ENCODE measurements at places on chromosomes 13 and 19.

GRCh38 chr13:83773961-83774360 is 108.3 kb downstream of the SLITRK1 start:
- no peak for DNase-seq

- no peak for DNase-seq
Observed at GRCh38 chr13:28558567-28558966, 63.6 kb upstream of the FLT1 start.

- no peak for DNase-seq
Observed at GRCh38 chr13:27619728-27620376, 477 bp downstream of the LNX2 start.

DNA sequence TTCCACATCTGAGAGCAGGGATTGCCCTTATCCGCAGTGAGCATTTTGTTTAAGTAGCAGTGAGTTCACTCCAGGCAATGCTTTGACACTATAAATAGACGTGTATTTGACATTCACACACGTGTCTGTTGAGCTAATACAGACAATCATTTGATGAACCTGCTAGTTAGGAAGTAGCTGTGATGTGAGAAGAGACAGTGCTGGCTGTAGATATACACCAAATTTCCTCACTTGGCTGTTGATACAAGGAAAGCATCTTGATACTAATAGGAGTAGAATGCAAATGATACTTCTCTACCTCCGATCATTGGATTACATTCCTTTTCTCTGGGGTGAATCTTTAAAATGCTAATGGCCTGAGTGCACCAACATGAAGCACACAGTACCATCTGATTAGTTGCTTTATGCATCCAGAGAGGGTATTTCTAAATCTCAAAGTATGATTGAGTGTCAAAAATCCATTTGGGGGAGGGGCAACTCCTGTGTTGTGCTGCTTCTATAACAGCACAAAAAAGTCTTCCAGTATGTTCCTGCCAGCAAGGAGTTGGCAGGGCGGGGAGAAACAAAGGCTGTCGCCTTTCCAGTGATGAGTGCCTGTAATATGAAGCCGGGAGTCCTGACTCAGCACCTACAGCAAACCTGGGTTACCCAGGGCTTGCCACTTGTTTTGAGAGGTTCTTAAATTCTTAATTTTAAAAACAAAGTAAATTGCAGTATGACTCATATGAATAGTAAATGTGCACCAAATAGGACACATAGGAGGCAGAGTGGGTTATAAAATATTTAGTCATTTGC is 7.0 kb downstream of the CUL4A start:
- DNase-seq = peak; percentile 70

DNA sequence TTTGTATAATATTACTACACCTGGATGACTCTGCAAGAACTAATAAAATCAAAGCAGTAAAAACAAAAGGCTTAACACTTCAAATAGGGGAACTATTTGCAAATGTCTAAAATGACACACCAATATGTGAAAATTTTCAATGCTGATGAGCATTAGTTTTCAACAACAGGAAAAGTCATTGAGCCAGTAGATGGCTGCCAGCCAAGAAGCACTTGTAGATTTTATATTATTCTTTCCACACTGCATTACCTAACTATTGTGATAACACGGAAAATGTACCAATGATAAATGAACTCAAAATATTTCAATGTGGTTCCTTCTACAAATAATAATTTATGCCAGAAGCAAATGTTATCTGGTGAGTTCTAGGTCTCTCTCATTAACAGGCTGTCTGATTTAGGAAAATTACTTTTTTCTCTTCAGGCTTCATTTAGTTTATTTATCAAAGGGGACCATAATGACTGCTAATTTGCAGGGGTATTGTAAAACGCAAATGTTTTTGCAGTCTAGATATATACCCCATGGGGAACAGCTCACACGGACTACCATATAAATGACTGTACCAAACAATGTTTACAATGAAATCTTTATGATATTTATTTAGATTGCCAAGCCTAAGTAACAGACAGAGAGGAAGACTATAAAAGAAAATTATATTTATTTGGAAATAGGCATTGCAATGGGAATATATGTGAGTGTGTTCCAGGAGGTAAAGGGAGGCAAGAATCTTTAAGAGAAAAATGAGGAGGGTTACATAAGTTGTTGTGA is 407.8 kb downstream of the LIG4 start:
- no peak for DNase-seq

- no peak for DNase-seq
Observed at GRCh38 chr19:45118106-45118505, 25.1 kb downstream of the PPP1R37 start.

DNA sequence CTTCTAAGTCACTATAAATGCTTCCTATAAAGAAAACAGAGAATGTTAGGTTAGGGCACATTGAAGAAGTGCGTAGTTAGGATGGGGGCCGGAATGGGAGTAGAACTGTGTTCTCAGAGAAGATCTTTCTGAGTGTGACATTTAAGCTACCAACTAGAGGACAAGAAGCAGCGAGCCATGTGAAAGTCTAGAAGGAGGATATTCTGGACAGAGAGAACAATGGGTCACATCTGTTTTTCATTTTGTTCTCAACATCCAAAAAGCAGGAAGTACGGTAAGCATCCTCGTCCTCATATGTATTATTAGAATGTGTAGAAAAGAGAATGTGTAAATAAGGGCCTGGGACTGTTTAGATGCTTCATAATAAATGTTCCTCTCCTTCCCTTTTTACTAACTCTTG is 44.5 kb upstream of the PARP4 start:
- no peak for DNase-seq

- no peak for DNase-seq
Observed at GRCh38 chr13:112952759-112953551, 16.1 kb upstream of the MCF2L start.

DNA sequence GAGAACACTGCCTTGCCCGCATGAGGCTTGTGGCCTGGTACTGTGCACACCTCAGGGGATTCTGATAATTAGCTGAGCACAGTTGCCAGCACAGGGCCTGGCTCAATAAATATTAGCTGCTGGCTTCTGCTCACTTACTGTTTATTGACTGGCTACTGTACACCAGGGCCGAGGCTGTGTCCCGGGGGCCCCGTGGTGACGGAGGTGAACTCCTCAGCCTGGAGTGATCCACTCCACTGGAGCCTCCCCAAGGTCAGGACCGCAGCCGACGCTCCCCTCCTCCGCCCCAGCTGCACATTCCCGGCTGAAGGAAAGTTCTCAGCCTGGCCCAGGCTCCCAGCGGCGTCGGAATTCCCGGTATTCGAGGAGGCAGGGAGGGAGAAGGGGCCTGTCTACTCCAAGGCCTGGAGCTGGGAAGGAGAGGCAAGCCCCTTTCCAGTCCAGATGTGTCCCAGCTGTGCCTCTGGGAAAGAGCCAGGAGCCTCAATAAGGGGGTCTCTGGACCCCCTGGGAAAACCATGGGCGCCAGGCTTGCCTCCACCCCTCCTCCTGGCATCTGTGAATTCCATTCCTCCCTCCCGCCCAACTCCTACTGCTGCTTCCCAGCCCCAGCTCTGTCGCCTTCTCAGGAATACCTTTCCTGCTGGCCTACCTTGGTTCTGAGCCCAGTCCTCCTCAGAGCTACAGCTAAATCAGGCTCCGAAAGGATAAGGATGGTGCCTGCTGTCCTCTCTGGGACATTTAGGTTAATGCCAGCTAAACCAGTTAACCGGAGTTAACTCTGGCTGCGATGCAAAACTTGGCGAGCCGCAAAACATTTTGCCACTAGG is 7.3 kb downstream of the RPS16 start:
- DNase-seq = no peak

- no peak for DNase-seq
Observed at GRCh38 chr13:31081316-31081715, 80.4 kb downstream of the HSPH1 start.

DNA sequence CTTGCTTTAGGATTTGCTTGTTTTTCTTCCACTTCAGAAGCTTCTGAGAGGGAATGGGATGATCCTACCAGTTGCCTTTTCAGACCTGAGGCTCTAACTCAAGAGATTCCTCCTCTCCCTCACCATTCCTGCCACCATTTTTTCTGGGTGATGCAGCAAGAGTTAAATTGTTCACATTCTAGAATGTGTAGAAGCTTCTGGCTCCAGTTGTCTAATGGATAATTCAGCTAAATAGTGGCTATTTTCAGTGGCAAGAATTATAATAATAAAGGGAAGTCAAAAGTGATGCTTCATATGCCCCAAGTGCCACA is 20.9 kb downstream of the BBC3 start:
- no peak for DNase-seq

DNA sequence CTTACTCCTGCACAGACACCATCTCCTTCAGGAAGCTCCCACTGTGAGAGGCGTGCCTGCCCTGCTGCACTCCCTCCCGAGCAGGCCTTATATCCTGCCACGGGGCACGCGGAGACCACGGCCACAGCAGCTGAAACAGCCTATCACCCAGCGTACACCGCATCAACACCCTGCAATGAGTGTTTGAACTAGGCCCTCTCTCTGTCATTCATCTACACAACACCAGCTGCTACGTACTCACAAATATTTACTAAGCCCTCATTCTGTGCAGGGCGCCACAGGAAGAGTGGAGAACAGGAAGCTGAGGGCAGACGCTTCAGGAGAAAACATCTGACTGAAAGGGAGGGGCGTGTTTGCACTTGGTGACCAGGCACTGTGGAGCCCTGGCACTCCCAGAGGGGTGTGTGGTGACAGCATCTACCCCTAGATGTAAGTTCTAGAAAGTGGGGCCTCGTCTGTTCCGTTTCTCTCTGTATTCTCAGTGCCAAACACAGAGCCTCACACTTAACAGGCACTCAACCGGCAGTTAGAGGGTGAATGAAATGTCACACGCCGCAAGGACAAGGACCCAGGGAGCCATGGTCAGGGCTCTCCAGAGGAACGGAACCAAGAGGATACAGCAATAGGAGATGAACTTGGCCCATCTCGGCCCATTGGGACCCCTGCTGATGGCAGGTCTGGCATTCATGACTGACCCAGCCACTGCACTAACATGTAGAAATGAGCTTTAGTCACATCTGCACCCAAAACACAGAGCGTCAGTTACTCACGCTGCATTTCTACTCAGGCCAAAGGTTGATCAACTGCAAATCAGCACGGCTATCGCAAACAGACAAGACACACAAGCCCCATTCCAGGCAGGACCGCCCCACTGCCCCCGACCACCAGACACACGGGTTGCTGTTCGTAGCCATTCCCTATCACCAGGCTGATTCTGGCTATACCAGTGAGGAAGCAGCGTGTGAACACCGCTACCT is 15.7 kb downstream of the RANBP3 start:
- DNase-seq = peak; percentile 51

GRCh38 chr19:19540715-19541515 is 2.9 kb downstream of the CILP2 start:
- DNase-seq = no peak

DNA sequence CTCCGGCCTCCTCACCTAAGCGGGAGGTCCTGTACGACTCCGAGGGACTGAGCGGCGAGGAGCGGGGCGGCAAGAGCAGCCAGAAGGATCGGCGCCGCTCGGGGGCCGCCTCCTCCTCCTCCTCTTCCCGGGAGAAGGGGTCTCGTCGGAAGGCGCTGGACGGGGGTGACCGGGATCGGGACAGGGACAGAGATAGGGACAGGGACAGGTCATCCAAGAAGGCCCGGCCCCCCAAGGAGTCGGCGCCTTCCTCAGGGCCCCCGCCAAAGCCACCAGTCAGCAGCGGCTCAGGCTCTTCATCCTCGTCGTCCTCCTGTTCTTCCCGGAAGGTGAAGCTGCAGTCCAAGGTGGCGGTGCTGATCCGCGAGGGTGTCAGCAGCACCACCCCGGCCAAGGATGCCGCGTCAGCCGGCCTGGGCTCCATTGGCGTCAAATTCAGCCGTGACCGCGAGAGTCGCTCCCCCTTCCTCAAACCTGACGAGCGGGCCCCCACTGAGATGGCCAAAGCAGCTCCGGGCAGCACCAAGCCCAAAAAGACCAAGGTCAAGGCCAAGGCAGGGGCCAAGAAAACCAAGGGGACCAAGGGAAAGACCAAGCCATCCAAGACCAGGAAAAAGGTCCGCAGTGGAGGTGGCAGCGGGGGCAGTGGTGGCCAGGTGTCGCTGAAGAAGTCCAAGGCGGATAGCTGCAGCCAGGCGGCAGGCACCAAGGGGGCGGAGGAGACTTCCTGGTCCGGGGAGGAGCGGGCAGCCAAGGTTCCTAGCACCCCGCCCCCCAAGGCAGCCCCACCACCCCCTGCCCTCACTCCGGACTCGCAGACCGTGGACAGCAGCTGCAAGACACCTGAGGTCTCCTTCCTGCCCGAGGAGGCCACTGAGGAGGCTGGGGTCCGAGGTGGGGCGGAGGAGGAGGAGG is 10.8 kb downstream of the SCAF1 start:
- no peak for DNase-seq

DNA sequence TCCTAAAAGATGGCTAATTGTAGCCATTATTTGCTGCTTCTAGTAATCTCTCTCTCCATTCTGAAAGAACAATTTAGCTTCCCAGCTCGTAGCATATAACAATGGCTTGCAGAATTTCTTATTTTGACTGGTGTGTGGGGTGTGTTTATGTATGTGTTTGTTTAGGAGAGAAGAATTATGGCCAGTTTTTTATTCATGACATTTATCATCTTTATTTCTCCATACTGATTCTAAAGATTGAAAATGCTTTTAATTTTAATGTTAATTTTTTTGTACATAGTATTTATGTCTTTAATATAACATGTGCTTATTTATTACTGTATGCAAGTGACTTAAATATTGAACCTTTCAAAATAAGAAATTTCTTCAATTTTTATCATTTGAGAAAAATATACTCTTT is 115.8 kb upstream of the TMTC4 start:
- no peak for DNase-seq

DNA sequence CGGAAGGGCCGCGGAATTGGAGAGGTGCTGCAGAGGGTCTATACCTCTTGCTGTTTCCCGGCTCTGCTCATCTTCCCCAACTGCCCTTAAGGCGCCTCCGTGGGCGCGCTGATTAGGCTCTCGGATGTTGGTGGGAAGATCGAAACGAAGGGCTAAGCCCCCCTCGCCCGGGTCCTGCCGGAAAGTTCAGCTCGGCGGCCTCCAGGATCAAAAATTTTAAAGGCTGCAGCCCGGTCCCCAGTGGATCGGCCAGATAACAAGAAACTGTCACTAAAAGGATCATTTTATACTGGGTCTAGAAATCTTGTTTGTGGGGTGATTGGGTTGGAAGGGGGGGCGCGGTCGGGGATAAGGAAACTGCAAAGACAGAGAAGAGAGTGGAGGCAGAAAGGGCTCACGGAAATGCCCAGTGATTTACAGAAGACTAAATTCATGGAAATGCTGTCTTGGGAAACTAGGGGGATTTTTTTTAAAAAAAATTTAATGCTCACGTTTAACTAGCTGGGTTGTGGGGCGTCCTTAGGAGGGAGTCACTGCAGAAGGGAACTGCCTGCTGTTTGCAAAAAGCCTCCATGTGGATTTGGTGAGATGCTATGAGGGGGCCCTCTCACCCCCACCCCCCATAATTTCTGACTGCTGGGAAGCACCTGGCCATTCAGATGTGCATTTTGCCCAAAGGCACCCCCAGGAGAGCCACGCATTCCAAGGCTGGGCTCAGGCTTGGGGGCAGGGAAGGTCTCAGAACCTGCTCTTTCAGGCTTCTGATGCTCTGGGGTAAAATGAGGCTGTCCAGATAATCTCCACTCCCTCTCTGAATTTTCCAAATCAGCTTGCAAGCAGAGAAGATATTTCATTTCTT is 7.7 kb downstream of the CDX2 start:
- no peak for DNase-seq

Data from NCI-H187 treated with DMSO at 0.1 percent for 48 hours (cell line).